Spinal cord (tissue), 10 donors: ENCODE measurements at places on chromosomes 11 and 22. TPM values are rescaled to one million over a fixed set of nuclear protein-coding genes. Genes with fewer than 3 reads are reported as not detected.

PANX2 gene
- 2.1 TPM for total RNA-seq

SIRT3 gene
- 24.1 TPM for total RNA-seq

SLC22A9 gene
- total RNA-seq: 0.10 TPM

UPB1 gene
- 0.69 TPM for total RNA-seq

GDPD4 gene
- not detected for total RNA-seq

TREH gene
- total RNA-seq: not detected

ZC3H12C gene
- total RNA-seq: 14.2 TPM

TRIM34 gene
- total RNA-seq: 15.1 TPM

RCOR2 gene
- total RNA-seq: 8.9 TPM

TMEM132A gene
- total RNA-seq: 59.0 TPM

MUC2 gene
- not detected for total RNA-seq

RAG1 gene
- total RNA-seq: 1.3 TPM

LYVE1 gene
- 44.8 TPM for total RNA-seq

CEND1 gene
- total RNA-seq: 23.4 TPM

SLC37A2 gene
- total RNA-seq: 4.5 TPM

DCDC1 gene
- 9.8 TPM for total RNA-seq

EHF gene
- 7.5 TPM for total RNA-seq

NUP160 gene
- total RNA-seq: 48.0 TPM

CKAP5 gene
- total RNA-seq: 96.2 TPM

MS4A6A gene
- total RNA-seq: 29.8 TPM
